ENCODE measurements at places on chromosomes 6 and 20. TPM values are rescaled to one million over a fixed set of nuclear protein-coding genes. Genes with fewer than 3 reads are reported as not detected.

- DNase-seq = no peak
- no peak overlapping the region for H3K27ac ChIP-seq
- no peaks in the 10 kb centered on the region for H3K4me1 ChIP-seq
- H3K36me3 ChIP-seq = peaks cover 5% of the 10 kb centered on the region
Observed at GRCh38 chr20:58340853-58341252, 31.3 kb downstream of the RAB22A start.

DNA sequence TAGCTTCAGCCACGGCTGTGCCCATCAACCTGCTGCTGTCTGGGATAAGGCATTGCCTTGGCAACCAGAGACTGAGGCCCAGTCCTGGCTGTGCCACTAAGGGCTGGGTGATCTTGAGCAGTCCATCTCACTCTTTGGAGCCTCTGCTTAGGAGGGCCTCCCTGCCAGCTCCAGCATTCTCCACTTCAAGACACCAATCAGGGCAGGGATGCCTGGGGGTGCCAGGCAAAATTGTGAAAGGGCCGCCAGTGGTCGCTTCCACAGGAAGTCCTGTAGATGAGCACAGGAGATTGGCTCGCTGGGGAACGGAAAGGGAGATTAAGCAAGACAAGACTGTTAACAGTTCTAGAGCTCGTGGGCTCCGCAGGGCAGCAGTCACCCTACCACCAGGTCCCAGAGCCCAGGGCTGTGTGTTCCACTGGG, at the start of gene RAB44:
RAB44 (plus strand) TSS at position 346 of the 423 bp plus-strand sequence. CDS start 6,410 bp downstream, outside the sequence.
- H3K4me1 ChIP-seq = no peaks in the 10 kb centered on the region
- H3K36me3 ChIP-seq = no peaks in the 10 kb centered on the region
- H3K27ac ChIP-seq = no peak within 1 kb of the TSS
- no peaks in the 10 kb centered on the region for H3K27me3 ChIP-seq

DNA sequence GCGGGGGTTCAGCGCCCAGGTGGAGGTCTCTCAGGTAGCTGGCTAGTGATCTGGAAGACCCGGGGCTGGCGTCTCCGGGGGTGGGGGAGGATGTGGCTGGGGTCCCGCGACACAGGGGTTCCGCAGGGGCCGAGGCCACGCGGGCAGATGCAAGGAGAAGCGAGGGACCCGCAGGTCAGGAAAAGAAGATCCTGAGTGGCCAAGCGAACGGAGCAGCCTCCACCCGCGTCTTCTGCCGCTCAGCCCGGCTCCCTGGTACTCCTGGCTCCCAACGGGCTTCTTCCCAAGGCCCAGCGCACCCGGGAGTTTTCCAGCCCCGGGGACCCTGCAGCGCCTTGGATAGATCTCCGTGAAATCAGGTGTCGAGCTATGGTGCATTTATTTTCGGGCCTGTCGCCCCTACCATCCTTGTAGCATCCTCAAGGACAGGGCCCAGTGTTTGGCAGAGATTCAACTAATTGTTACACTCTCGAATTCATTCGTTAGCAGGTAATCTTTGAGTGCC, 682 bp upstream of the CHD6 start:
- no peaks in the 10 kb centered on the region for H3K36me3 ChIP-seq
- DNase-seq = no peak

GRCh38 chr6:17950095-17950494, 37.3 kb downstream of the KIF13A start:
- H3K27ac ChIP-seq = no peak overlapping the region
- H3K36me3 ChIP-seq = no peaks in the 10 kb centered on the region
- no peak for DNase-seq
- no peaks in the 10 kb centered on the region for H3K27me3 ChIP-seq
- no peak overlapping the region for H3K4me3 ChIP-seq
- no peaks in the 10 kb centered on the region for H3K4me1 ChIP-seq

DNA sequence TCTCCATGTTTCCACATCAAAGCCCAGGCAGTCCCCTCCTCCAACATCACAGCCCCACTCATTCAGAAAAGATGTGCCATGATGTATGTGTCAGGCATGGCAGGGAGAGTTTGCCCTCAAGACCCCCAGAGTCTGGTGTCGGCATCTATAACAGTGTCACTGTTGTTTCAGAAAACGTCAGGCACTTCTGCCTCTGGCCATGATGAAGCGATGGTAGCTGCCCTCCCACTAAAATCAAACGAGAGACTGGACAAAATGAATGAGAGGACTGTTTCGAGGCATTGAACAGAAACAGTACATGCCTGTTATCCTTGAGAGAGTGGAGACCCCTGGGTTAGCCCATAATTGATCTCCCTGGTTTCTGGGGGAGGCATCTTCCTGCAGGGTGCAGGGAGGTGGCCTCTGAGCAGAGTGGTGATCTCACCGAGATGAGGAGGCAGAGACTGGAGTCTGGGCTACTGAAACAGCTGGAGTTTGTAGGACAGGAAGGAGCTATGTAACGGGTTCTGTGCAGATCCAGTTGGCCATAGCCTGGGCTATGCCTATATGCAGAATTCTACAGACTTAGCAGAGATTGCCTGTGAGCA, 144.5 kb downstream of the SYCP2 start:
- peak; percentile 20 for DNase-seq
- no peak overlapping the region for H3K4me3 ChIP-seq
- no peak overlapping the region for H3K27ac ChIP-seq
- peaks cover 1% of the 10 kb centered on the region for H3K27me3 ChIP-seq
- H3K36me3 ChIP-seq = no peaks in the 10 kb centered on the region
- no peaks in the 10 kb centered on the region for H3K4me1 ChIP-seq

DNA sequence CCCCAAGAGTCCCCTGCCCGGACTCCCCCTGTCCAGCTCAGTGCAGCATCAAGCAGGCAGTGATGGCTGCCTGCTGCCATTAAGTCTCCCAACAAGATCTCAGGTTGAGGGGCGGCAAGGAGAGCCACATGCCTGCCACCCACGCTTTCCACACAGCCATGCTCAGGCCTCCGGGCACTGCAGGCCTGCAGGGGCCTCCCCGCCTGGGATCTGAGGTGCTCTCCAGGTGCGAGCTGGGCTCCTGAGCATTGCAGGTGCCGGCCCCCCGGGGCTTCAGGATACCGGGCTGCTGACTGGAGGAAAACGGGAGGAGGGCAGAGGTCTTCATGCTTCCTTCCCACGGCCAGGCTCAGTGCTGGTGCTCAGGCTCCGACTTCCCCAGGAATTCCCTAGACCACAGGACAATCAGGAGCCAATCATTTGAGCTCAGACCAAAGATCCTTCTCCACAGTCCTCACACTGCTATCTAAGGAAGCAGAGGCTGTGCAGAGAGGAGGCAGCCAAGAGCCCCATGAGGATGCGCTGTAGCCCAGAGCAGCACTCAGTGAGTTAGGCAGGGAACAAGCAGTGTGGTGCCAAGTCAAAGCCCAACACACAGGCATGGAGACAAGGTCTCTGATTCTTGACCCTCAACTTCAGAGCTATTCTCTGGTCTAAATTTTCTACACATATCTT, 52.7 kb downstream of the PYGB start:
- no peaks in the 10 kb centered on the region for H3K36me3 ChIP-seq
- no peaks in the 10 kb centered on the region for H3K4me1 ChIP-seq
- H3K27me3 ChIP-seq = no peaks in the 10 kb centered on the region
- H3K27ac ChIP-seq = no peak overlapping the region
- DNase-seq = no peak
- no peak overlapping the region for H3K4me3 ChIP-seq

DNA sequence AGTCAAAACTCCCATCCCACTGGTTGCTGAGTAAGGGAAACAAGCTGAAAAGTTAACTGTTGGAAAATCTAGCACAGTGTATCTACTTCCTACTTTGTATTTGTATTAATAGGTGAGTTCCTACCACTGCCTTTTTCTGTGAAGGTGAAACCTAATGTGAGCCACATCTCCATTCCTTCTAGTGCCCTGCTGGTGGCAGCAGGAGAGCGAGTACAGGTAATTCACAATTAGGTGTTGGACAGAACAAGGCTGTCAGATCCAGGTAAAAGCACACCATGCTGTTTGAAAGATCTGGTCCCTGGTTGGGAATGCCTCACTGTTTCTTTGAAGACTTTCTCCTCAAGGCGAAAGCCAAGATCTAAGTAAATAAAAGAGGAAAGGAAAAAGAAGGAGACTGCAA, 528.4 kb downstream of the PKHD1 start:
- no peak overlapping the region for H3K4me3 ChIP-seq
- DNase-seq = no peak
- no peaks in the 10 kb centered on the region for H3K36me3 ChIP-seq
- H3K4me1 ChIP-seq = no peaks in the 10 kb centered on the region
- no peak overlapping the region for H3K27ac ChIP-seq

- no peaks in the 10 kb centered on the region for H3K36me3 ChIP-seq
- no peaks in the 10 kb centered on the region for H3K4me1 ChIP-seq
- H3K27me3 ChIP-seq = no peaks in the 10 kb centered on the region
- peak; percentile 99 for DNase-seq
- peak within 1 kb of the TSS; percentile 89 for H3K27ac ChIP-seq
Observed at GRCh38 chr6:136792410-136793262, at the start of gene MAP3K5. MAP3K5 (minus strand) TSS chr6:136792477; CDS start chr6:136792157, 320 bp downstream.

GRCh38 chr20:58691773-58692578, 624 bp upstream of the NPEPL1 start:
- no peaks in the 10 kb centered on the region for H3K27me3 ChIP-seq
- H3K36me3 ChIP-seq = no peaks in the 10 kb centered on the region
- no peak overlapping the region for H3K4me3 ChIP-seq
- peak overlapping the region; percentile 30 for H3K27ac ChIP-seq
- DNase-seq = peak; percentile 73

GRCh38 chr6:124943658-124944057, 18.6 kb upstream of the RNF217 start:
- no peak overlapping the region for H3K4me3 ChIP-seq
- no peak for DNase-seq
- no peaks in the 10 kb centered on the region for H3K4me1 ChIP-seq

- peak; percentile 50 for DNase-seq
- H3K27ac ChIP-seq = no peak overlapping the region
- H3K4me1 ChIP-seq = no peaks in the 10 kb centered on the region
- H3K27me3 ChIP-seq = no peaks in the 10 kb centered on the region
- peaks cover 2% of the 10 kb centered on the region for H3K36me3 ChIP-seq
Observed at GRCh38 chr20:18428490-18429173, 38.2 kb downstream of the DZANK1 start.

GRCh38 chr6:49342410-49342809, 120.6 kb downstream of the MMUT start:
- no peaks in the 10 kb centered on the region for H3K27me3 ChIP-seq
- H3K27ac ChIP-seq = no peak overlapping the region
- no peak for DNase-seq
- no peaks in the 10 kb centered on the region for H3K4me1 ChIP-seq
- no peaks in the 10 kb centered on the region for H3K36me3 ChIP-seq
- no peak overlapping the region for H3K4me3 ChIP-seq

DNA sequence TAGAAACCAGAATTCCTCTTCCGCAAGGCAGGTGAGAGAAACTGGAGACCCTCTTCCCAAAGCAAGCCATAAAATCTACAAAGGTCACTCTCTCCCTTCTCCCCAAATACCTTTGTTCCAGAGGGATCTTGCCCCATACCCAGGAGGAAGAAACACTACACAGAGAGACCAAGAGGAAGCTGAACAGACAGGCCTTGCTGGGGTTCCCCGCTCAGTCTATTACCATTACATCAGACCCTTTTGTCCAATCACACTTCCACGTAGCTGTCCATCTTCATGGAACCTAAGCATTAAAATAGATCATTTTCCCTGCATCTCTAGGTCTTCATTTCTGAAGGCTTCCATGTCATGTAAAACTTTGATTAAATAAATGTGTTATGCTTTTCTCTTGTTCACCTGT, 32.1 kb downstream of the METTL24 start:
- no peak overlapping the region for H3K27ac ChIP-seq
- no peaks in the 10 kb centered on the region for H3K27me3 ChIP-seq
- DNase-seq = no peak
- H3K4me3 ChIP-seq = no peak overlapping the region
- no peaks in the 10 kb centered on the region for H3K36me3 ChIP-seq

DNA sequence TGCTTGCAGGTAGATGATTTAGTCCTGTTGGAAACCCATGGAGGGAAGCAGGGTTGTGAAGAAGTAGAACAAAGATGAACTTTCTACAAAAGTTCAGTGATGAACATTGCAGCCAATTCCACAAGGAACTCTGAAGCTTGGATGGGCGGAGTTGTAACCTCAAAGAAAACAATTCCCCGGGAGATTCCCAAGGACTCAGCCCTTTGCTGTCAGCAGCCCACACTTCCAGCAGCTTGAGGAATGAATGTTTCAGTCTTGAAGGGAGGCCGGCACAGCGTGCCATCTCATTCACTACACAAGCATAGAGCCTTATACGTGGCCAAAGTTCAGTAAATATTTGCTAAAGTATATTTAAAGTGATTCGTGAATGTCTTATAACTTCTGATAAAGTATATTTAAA, 269.4 kb downstream of the NKAIN2 start:
- no peaks in the 10 kb centered on the region for H3K36me3 ChIP-seq
- H3K27me3 ChIP-seq = no peaks in the 10 kb centered on the region
- no peak overlapping the region for H3K4me3 ChIP-seq
- no peaks in the 10 kb centered on the region for H3K4me1 ChIP-seq

GRCh38 chr6:112184951-112185350, 69.4 kb downstream of the LAMA4 start:
- H3K4me1 ChIP-seq = no peaks in the 10 kb centered on the region
- no peaks in the 10 kb centered on the region for H3K27me3 ChIP-seq
- no peaks in the 10 kb centered on the region for H3K36me3 ChIP-seq
- H3K4me3 ChIP-seq = no peak overlapping the region

- peak overlapping the region; percentile 20 for H3K27ac ChIP-seq
- DNase-seq = no peak
- H3K4me1 ChIP-seq = no peaks in the 10 kb centered on the region
- H3K4me3 ChIP-seq = no peak overlapping the region
- no peaks in the 10 kb centered on the region for H3K27me3 ChIP-seq
Observed at GRCh38 chr6:11614534-11615213, 77.1 kb downstream of the TMEM170B start.

DNA sequence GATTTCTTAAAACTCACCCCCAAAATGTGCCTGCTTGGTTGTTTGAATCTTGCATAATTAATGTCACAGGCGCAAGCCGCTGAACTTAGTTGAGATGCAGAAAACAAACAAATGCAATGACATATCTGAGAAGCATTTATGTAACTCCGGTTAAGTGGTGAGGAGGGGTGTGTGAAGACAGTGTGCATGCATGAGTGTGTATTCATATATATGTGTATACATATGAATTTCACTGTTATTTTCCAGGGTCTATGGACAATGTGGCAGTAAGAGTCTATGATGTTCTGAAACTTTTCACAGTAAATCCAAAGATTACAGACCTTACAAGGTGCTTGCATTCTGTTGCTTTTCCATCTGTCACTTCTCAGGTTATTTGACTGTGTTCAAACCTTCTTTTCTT, 103.0 kb downstream of the ZNF217 start:
- no peak overlapping the region for H3K4me3 ChIP-seq
- no peak overlapping the region for H3K27ac ChIP-seq
- no peak for DNase-seq
- no peaks in the 10 kb centered on the region for H3K36me3 ChIP-seq
- no peaks in the 10 kb centered on the region for H3K4me1 ChIP-seq

Gene SLC22A3
- total RNA-seq = 61.0 TPM

Gene TMEM170B
- 7.3 TPM for total RNA-seq

Gene RIPPLY2
- not detected for total RNA-seq

Gene SCGN
- total RNA-seq = not detected

Gene TBX18
- total RNA-seq = 75.2 TPM

Gene TRIM40
- total RNA-seq = not detected

Gene SPATA25
- total RNA-seq = 2.9 TPM

Gene JARID2
- total RNA-seq = 11.0 TPM

Gene RIN2
- total RNA-seq = 128 TPM
